ENCODE measurements at places on chromosomes 7 and 10. TPM values are rescaled to one million over a fixed set of nuclear protein-coding genes. Genes with fewer than 3 reads are reported as not detected.

The PLEKHS1 gene
- 0.22 TPM for total RNA-seq

The SLC16A9 gene
- total RNA-seq: 2.9 TPM

The NXPH1 gene
- total RNA-seq: not detected

The ZC3HAV1L gene
- 21.2 TPM for total RNA-seq

The ESYT2 gene
- total RNA-seq: 86.3 TPM

The MMD2 gene
- total RNA-seq: not detected

The NUTM2E gene
- total RNA-seq: not detected

The OR9A2 gene
- not detected for total RNA-seq

The SCIN gene
- total RNA-seq: 0.02 TPM

The HOXA7 gene
- total RNA-seq: not detected

The GNAT3 gene
- not detected for total RNA-seq

The UNCX gene
- not detected for total RNA-seq

The ACSL5 gene
- 71.8 TPM for total RNA-seq

The SPDYE9 gene
- not detected for total RNA-seq

The GNB2 gene
- total RNA-seq: 230 TPM

The CYP3A4 gene
- total RNA-seq: not detected

The AASS gene
- 1.2 TPM for total RNA-seq

The HABP2 gene
- total RNA-seq: not detected

The ZDHHC16 gene
- 47.0 TPM for total RNA-seq

The SFRP5 gene
- total RNA-seq: not detected

The SCART1 gene
- total RNA-seq: 1.6 TPM

The TRUB1 gene
- 13.7 TPM for total RNA-seq

The LRRD1 gene
- total RNA-seq: not detected

The KLF14 gene
- not detected for total RNA-seq

The FAM25C gene
- total RNA-seq: not detected

The ITGA8 gene
- total RNA-seq: not detected

The PRKG1 gene
- not detected for total RNA-seq

The ZPBP gene
- total RNA-seq: not detected

The CALHM1 gene
- 0.17 TPM for total RNA-seq

The NFE2L3 gene
- total RNA-seq: 71.7 TPM

The CFTR gene
- total RNA-seq: not detected

The ADRB1 gene
- 0.12 TPM for total RNA-seq

The CSGALNACT2 gene
- total RNA-seq: 66.1 TPM

The THSD7A gene
- not detected for total RNA-seq

The SFRP4 gene
- total RNA-seq: not detected

The ANKRD22 gene
- 0.42 TPM for total RNA-seq

The CYP3A5 gene
- not detected for total RNA-seq

The PDK4 gene
- total RNA-seq: not detected

The PRR15 gene
- total RNA-seq: not detected
